ENCODE measurements at places on chromosomes 1 and 21. TPM values are rescaled to one million over a fixed set of nuclear protein-coding genes. Genes with fewer than 3 reads are reported as not detected.

KIAA0319L gene
- total RNA-seq: 44.9 TPM

PCSK9 gene
- total RNA-seq: 2.2 TPM

RHD gene
- not detected for total RNA-seq

DNA sequence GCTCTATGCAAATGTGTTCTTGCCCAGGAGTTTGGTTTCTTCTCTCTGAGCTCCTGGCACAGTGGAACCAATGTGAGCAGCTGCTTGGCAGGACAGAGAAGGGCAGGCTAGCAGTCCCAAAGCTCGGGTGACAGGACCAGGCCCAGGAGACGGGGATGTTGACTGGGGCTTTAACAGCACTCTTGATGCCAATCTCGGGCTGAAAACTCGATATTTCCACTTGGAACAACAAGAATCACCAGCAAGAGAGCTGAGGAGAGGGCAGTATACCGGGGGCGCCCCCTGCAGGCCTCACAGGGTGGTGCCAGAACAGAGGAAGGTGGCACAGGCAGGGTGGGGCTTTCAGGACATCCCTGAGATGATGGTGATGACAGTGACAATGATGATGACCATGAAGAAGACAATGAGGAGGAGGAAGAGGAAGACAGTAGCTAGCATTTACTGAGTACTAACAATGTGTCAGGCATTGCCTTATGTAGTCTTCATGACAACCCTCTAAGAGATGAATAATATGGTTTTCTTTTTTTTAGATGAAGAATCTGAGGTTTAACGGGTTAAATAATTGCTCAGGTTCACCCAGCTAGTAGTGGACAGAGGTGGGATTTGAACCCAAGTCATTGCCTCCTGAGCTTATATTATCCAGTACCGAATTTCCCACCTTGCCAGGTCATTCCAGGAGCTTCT, 2.7 kb upstream of the KCNJ9 start:
- no peak for DNase-seq
- no peak overlapping the region for H3K27ac ChIP-seq
- H3K27me3 ChIP-seq: peaks cover 86% of the 10 kb centered on the region
- peaks cover 9% of the 10 kb centered on the region for H3K4me1 ChIP-seq
- H3K4me3 ChIP-seq: no peak overlapping the region

FOXD3 gene
- total RNA-seq: not detected

- H3K27ac ChIP-seq: no peak overlapping the region
- H3K36me3 ChIP-seq: no peaks in the 10 kb centered on the region
- H3K27me3 ChIP-seq: no peaks in the 10 kb centered on the region
- no peak overlapping the region for H3K4me3 ChIP-seq
- no peak for DNase-seq
- no peaks in the 10 kb centered on the region for H3K4me1 ChIP-seq
Measured at GRCh38 chr1:191206513-191207207, 729.0 kb upstream of the BRINP3 start.

DNA sequence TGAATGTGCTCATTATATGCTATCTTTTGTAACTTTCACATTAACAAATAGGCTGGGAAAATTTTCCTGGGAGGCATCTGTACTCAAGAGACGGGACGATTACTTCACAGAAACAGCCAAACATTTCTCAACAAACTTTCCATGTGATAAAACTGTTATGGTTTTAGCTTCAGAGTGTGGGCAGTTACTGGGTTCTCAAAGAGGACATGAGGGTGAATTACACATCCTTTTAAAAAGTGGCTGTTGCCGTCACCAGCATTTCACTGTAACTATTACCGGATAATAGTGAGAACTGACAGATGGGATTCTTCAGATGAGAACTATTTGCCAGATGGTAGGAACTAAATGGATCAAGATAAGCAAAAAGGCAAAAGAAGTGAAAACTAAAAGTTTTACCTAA, 109.1 kb downstream of the APP start:
- H3K36me3 ChIP-seq: no peaks in the 10 kb centered on the region
- DNase-seq: no peak
- H3K27me3 ChIP-seq: no peaks in the 10 kb centered on the region
- peaks cover 7% of the 10 kb centered on the region for H3K4me1 ChIP-seq
- no peak overlapping the region for H3K4me3 ChIP-seq
- no peak overlapping the region for H3K27ac ChIP-seq

SPATA21 gene
- not detected for total RNA-seq

DNA sequence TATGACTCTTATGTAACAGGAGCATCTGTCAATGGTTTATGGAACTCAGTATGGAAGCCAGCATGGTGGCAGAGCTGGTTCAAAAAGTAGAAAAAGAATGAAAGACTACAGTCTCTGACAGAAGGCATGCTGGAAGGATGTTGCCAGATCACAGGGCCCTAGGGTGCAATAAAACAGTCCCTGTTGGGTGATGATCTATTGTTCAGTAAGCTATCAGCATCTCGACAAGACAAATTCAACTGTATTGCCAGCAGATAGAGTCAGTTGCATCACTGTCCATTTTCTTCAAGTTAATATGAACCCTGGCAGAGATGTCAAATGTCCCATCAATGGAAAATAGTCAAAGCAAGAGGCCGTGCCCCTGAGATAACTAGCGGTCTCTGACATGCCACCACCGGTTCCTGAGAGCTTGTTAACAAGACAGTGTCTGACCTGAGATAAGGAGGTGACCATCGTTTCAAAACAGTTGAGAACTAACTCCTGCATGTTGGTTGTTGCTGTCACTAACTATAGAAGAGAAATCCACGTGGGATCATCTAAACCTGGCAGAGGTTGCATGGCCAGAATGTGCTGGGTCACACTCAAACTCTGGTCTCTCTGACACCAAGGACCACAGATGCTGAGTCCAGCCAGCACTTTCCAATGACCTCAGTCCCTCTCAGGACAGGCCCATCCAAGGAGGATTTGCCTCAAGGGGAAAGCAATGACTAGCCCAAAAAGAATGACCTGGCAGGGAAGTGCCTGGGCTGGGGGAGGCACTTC, 125.9 kb downstream of the RIPK4 start:
- H3K4me1 ChIP-seq: peaks cover 41% of the 10 kb centered on the region
- H3K27me3 ChIP-seq: no peaks in the 10 kb centered on the region
- H3K27ac ChIP-seq: peak overlapping the region; percentile 94
- no peak overlapping the region for H3K4me3 ChIP-seq
- no peak for DNase-seq

DNA sequence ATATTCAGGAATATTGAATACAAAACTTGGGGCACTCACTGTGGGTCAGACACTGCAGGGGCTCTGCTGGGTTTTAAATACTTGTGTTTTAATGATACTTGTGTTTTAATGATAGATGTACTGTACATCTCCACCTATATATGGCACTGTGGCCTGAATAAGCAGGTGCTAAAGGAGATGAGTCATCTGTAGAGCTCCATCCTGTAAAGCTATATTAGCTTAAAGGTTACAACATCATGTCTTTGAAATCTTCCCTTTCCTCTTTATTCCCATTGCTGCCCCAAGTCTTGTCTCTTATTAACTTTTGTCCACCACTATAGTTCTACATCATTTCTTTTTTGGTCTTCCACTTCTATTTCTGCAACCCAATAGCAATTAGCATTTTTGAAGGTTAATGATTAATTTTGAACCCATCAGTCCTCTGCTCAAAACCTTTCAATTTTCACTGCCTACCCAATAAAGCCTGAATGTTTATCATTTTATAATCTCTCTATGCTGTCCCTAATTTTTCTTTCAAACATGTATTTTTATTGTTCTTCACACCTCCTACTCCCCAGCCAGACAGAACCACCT, 113.3 kb upstream of the PTGFR start:
- H3K36me3 ChIP-seq: no peaks in the 10 kb centered on the region
- H3K4me1 ChIP-seq: no peaks in the 10 kb centered on the region
- H3K27me3 ChIP-seq: peaks cover 33% of the 10 kb centered on the region
- no peak overlapping the region for H3K4me3 ChIP-seq

GRCh38 chr1:230957580-230957989, 21.1 kb downstream of the TTC13 start:
- no peaks in the 10 kb centered on the region for H3K4me1 ChIP-seq
- DNase-seq: no peak
- H3K27me3 ChIP-seq: no peaks in the 10 kb centered on the region
- no peak overlapping the region for H3K27ac ChIP-seq
- peaks cover 5% of the 10 kb centered on the region for H3K36me3 ChIP-seq

DNA sequence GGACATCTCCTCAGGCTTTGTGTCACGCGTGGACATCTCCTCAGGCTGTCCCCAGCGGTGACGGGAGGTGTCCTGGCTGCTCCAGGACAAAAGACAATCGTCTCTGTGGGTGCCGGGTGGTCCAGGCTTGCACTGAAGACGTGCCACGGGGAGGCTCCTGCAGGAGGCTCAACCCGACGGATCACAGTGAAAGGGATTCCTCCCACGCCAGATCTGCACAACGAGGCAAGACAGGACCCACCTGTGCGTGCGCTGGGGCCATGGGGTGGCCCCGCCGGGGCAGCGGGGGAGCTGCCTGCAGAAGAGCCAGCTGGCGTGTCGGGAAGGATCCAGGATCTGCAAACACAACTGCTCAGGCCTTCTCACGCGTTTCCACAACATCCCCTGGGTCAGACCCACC, 18.8 kb upstream of the ARHGEF16 start:
- no peak overlapping the region for H3K27ac ChIP-seq
- H3K36me3 ChIP-seq: no peaks in the 10 kb centered on the region
- no peak for DNase-seq
- no peak overlapping the region for H3K4me3 ChIP-seq
- H3K27me3 ChIP-seq: peaks cover 2% of the 10 kb centered on the region

DNA sequence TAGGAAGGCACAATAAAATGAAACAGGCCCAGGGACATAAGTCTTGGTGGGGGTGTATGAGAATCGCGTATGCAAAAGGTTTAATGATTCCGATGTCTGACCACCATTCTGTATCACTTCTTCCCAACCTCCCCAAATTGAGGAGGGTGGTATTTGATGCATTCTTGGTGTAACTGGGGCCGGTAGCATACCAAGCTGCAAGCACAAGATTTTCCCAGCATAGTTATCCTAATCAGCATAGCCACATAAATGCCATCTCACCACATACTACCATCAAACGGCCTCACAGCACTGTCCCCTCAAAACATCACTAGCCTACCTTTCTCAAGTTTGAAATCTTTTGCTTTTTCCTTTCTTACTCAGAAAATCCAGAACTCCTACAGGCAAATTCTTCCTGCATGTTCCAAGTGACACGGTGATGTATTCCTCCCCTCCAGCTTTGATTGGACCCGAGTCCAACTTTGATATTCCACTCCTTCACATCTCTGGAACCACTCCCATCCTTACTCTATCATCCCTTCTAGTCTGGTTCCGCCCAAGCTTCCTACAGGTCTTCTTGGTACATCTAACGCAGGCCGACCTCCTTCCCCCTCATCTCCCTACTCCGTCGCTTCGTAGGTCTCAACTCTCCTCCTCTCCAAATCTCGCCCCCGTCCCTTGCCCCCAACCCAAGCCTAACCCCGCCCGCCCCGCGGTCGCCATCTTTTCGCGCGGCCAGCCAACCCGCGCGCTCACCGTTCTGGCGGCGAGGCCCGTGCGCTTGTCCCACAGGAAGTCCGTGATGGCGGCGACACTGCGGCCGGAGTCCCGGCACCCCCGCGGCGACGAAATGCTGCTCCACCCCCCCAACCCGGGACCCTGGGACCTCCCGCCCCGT, 600 bp downstream of the CLK2 start:
- peaks cover 16% of the 10 kb centered on the region for H3K36me3 ChIP-seq
- DNase-seq: peak; percentile 86
- H3K4me1 ChIP-seq: peaks cover 25% of the 10 kb centered on the region
- peak overlapping the region; percentile 92 for H3K4me3 ChIP-seq
- H3K27ac ChIP-seq: peak overlapping the region; percentile 83
- no peaks in the 10 kb centered on the region for H3K27me3 ChIP-seq

DNA sequence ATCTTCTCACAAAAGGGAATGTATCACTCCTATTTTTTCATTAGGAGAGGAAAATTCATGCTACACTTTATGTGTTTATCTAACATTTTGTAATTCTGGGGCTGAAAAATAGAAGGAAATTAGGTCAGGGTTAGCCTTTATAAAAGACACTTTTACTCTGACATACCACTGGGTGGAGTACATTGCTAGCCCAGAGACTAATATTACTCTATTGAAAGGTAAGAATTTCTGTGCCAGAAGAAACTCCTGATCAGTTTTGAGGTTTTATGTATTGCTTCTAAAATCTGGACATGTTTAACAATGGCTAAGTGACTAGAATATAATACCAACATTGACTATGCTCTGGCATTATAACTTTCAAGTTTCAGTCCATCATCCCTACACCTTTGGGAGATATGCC, 724.6 kb downstream of the USP25 start:
- H3K27me3 ChIP-seq: no peaks in the 10 kb centered on the region
- H3K36me3 ChIP-seq: peaks cover 8% of the 10 kb centered on the region
- no peak overlapping the region for H3K27ac ChIP-seq
- no peak for DNase-seq

OR2T35 gene
- total RNA-seq: not detected

- no peaks in the 10 kb centered on the region for H3K36me3 ChIP-seq
- no peak for DNase-seq
Measured at GRCh38 chr1:41368366-41368765, 7.1 kb downstream of the FOXO6 start.

DNA sequence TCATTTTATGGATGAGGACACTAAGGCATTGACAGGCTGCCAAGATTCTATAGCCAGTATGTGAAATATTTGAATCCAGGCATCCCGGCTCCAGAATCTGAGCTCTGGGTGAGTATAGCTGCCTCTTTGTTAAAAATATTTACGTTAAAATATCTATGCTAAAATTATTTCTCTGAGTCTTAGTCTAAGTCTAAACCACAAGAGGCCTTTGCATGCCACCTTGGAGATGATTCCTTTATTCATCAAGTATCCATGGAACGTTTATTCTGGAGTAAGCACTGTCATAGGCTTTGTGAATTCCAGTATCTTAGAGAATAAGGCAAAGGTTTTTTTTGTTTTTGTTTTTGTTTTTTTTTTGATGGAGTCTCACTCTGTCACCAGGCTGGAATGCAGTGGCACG, 116.4 kb downstream of the GREM2 start:
- no peak overlapping the region for H3K27ac ChIP-seq
- H3K36me3 ChIP-seq: no peaks in the 10 kb centered on the region
- no peaks in the 10 kb centered on the region for H3K27me3 ChIP-seq
- peaks cover 17% of the 10 kb centered on the region for H3K4me1 ChIP-seq

DNA sequence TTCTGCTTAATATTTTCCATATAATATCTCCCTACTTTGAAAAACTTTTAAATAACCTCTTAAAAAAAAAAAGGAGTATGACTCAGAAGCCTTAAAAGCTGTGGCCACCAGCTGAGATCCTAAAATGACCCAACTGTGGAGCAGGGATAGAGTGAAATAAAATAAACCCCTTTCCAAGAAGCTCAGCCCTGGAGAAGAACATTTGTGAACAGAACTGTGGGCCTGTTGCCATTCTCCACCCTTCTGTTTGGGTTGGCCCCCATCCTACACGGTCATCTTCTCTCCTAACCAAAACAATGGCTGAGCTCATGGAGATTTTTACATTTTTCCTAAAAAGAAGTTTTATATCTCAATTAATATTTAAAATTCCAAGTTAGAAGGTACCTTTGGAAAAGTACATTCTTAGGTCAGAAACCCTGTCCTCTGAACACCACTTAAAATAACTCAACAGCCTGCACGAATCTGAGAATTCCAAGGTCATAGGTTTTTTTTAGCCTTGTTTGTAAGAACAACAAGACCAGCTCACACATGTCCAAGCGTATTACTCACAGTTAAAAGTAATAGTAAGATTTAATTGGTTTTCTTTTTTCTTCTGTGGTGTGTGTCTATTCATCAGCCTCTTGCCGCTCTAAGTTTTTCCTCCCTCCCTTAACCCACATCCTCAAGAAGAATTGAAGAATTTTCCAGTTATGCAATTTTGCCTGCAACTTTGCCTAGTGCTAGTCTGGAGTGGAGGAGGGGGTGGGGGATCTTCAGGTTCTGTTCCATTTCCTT, 107.7 kb upstream of the ERRFI1 start:
- H3K27me3 ChIP-seq: no peaks in the 10 kb centered on the region
- peak; percentile 89 for DNase-seq
- no peaks in the 10 kb centered on the region for H3K36me3 ChIP-seq
- H3K4me3 ChIP-seq: peak overlapping the region; percentile 55
- H3K4me1 ChIP-seq: peaks cover 64% of the 10 kb centered on the region
- peak overlapping the region; percentile 93 for H3K27ac ChIP-seq
